ENCODE measurements at places on chromosomes 16 and 17. TPM values are rescaled to one million over a fixed set of nuclear protein-coding genes. Genes with fewer than 3 reads are reported as not detected.

Gene CFAP119
- total RNA-seq, result 18.4 TPM

DNA sequence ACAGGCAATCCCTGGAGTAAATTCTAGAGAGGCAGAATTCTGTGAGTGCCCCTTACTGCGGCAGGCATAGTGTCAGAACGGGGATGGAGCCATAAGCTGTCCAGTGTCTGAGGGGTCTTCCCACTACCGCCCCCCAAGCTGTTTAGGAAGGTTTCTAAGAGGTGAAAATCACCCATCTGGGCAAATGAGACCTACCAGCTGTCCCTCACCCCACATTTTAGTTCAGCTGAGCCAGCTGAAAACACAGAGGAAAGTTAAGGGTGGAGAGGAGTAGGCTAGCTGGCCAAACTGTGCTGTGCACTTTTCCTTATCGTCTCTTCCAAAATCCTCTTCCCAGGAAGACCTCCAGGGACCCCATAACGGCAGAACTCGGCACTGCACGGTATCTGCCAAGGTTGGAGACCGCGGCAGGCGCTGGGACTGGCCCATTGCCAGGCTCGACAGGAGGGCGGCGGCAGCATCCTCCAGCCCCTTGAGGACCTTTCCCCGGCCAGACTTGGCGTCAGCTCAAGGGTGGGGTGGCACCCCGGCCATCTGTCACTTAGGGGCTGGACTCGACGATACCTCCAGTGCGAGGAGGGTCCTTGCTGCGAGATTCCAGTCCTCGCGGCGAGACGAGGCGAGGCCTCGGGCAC, 955 bp downstream of the ACLY start:
- H3K4me3 ChIP-seq, result peak overlapping the region; percentile 61
- H3K4me1 ChIP-seq, result peaks cover 43% of the 10 kb centered on the region
- H3K36me3 ChIP-seq, result peaks cover 46% of the 10 kb centered on the region
- peak overlapping the region; percentile 73 for H3K27ac ChIP-seq
- H3K27me3 ChIP-seq, result no peaks in the 10 kb centered on the region

- H3K4me1 ChIP-seq, result no peaks in the 10 kb centered on the region
- no peak overlapping the region for H3K27ac ChIP-seq
- H3K36me3 ChIP-seq, result no peaks in the 10 kb centered on the region
- H3K27me3 ChIP-seq, result peaks cover 4% of the 10 kb centered on the region
- no peak for DNase-seq
Measured at GRCh38 chr16:78137782-78138616, 38.5 kb downstream of the WWOX start.

- DNase-seq, result peak; percentile 17
- H3K4me3 ChIP-seq, result no peak overlapping the region
- no peaks in the 10 kb centered on the region for H3K4me1 ChIP-seq
- no peak overlapping the region for H3K27ac ChIP-seq
- H3K27me3 ChIP-seq, result no peaks in the 10 kb centered on the region
Measured at GRCh38 chr17:12047681-12048376, 27.2 kb downstream of the MAP2K4 start.

DNA sequence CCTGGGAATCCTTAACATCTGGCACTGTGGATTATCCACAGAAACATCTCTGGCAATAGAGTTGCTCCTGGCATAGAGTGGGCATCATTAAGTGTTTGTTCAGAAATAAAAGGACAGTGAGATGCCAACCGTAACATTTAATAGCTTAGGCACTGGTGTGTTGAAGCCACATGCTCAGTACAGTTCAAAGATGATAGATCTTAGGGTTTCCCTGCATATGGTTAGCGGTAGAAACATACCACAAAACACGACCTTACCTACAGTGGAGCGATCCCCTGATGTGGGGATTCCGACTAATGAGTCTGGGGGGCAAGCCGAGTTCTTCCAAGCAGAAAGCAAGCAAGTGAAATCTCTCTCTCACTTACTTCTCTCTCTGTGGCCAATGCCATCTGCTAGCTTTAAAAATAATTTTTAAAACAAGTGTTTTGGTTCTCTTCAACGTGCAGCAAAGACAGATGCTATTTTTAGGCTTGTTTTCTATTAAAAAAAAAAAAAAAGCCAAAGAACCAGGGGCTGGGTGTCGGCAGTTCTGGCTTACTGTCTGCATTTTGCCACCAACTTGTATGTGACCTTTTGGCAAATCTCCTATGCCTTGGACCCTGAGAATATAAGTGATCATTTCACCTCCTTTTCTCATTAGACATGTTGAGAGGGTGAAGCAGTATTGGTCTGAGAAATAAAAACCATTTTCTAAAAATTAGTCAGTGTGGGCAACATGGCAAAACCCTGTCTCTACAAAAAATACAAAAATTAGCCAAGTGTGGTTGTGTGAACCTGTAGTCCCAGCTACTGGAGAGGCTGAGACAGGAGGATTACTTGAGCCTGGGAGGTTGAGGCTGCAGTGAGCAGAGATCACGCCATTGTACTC, 89.2 kb upstream of the CACNG3 start:
- H3K4me1 ChIP-seq, result no peaks in the 10 kb centered on the region
- H3K27me3 ChIP-seq, result no peaks in the 10 kb centered on the region
- peaks cover 75% of the 10 kb centered on the region for H3K36me3 ChIP-seq

Data from K562 (cell line).